Stimulated activated naive CD8-positive, alpha-beta T cell treated with anti-CD3 and anti-CD28 coated beads, Interleukin-15, amount 100 ng/mL, for 72 hours (primary cell): ENCODE measurements at places on chromosomes 2 and 18.

GRCh38 chr18:69400976-69401225, 213 bp downstream of the DOK6 start:
- DNase-seq: no peak

DNA sequence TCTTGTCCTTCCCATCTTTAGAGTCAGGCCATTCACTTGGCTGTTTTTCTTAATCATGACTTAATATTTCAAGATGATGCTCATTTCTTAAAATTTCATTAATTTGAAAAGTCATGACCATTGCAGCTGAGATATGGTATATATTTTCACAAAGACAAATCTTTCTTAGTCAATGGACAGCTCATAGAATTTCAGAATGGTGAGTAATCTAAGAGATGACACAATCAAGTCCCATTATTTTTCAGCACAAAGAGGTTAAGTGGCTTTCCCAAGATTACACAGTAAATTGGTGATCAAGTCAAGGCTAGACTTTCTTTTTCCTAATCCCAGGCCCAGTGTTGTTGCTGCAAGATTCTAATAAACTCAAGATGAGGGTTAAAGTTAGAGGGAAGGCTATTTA, 34.4 kb upstream of the NT5C1B start:
- no peak for DNase-seq

DNA sequence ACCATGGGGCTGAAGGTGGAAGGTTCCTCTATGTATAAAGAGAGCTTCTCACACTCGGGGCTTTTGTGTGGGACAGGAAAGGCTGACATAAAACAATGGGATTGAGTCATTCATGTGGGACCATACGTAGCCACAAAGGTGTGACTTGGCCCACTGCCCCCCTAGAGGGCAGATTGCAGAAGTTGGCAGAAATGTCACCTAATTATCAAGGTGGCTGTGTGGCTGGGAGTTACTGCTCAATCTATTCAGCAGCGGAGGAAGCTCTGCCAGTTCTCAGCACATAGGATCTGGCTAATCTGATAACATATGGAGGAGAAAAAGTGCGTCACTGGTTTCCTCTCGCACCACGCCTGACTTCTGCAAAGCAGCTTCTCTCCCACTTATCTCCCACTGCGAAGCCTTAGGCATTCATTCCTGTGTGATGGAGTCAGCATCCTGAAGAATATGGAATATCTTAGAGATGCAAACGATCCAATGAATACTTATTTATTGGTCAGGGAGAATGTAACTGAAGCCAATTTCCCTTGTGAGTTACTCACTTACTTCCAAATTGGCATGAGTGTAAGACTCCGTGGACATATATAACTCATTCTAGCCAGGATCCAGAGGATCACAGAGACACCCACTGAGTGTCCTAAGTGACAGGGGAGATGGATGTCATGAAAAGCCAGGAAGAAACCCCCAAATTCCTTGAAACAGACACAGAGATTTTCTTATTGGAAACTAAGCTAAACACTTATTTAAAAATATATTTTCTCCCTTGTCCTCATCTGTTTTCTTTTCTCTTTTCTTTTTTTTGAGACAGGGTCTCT, 344.8 kb downstream of the TGIF1 start:
- DNase-seq: no peak

DNA sequence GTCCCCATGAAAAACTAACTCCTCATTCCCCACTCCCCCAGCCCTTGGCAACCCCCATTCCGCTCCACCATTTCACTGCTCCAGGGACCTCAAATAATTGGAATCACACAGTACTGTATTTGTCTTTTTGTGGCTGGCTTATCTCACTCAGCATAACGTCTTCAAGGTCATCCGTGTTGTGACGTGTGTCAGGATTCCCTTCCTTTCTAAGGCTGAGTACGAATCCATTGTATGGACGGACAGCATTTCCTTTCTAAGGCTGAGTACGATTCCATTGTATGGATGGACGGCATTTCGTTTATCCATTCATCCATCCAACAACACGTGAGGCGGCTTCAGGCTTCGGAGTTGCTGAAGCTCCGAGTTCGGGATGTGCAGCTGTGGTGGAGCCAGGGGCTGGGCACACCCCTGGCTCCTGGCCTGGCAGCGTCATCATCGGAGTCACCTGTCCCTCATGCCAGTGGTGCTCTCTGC, 1.2 kb upstream of the ASB1 start:
- DNase-seq: no peak

- DNase-seq: no peak
Measured at GRCh38 chr2:133424876-133425275, 143.4 kb downstream of the NCKAP5 start.

GRCh38 chr2:191856111-191856876, 9.4 kb upstream of the CAVIN2 start:
- DNase-seq: no peak

GRCh38 chr2:23621616-23622015, 236.6 kb downstream of the KLHL29 start:
- no peak for DNase-seq

- DNase-seq: no peak
Measured at GRCh38 chr2:12265646-12266045, 451.1 kb upstream of the TRIB2 start.

DNA sequence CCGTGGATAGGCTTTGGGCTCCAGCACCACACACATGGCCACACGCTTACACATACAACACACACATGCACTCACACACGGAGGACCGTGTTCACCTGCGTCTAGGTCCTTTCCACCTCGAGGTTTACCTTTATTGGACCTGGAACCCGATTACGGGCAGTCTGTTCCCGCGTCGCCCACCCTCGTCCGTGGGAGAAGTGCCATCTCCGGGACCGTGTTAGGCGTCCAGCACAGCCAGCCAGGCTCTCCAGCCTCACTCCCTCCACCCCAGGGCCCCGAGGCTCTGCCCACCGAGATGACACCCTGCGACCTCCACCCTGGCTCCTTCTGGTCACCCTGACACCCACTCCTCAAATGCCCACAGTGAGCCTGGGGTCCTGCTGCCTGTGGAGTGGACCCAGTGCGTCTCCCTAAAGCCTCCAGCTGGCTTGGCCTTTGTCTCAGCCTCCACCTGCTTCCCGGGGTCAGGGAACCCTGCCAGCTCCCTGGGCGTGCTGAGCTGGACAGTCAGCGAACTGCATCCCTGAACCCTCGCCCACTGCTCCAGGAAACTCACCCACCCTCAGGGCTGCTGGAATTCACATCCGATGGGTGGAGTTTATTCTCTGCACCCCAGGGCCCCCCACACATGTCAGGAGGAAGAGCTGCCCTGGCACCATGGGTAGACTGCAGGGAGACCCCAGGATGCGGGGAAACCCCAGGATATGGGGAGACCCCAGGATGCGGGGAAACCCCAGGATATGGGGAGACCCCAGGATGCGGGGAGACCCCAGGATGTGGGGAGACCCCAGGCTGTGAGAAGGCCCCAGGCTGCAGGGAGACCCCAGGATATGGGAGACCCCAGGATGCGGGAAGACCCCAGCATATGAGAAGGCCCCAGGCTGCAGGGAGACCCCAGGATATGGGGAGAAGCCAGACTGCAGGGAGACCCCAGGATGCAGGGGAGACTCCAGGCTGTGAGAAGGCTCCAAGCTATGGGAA, 33.0 kb downstream of the ADI1 start:
- DNase-seq: no peak

GRCh38 chr18:58064406-58064998, 20.5 kb downstream of the NEDD4L start:
- DNase-seq: no peak

DNA sequence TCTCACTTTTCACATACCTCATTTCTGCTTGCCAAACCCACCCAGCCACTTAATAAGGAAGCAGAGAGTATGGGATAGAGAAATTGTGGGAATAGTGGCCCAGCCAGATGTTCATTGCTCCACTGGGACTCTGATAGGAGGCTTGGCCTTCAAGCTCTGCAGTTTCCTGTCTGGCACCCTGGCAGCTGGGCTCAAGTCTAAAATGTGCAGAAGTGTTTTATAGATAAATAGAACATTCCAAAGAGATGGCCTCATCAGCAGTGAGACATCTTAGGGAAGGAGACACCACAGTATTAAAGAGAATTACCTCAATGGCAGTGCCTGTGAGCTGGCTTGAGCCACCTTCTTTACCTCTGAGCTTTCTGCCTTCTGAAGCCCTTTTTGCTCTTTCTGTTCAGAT, 24.7 kb downstream of the COPS7B start:
- no peak for DNase-seq

- DNase-seq: no peak
Measured at GRCh38 chr2:11280713-11281112, 63.7 kb downstream of the ROCK2 start.

- DNase-seq: no peak
Measured at GRCh38 chr2:152723918-152724317, 5.5 kb downstream of the ARL6IP6 start.

DNA sequence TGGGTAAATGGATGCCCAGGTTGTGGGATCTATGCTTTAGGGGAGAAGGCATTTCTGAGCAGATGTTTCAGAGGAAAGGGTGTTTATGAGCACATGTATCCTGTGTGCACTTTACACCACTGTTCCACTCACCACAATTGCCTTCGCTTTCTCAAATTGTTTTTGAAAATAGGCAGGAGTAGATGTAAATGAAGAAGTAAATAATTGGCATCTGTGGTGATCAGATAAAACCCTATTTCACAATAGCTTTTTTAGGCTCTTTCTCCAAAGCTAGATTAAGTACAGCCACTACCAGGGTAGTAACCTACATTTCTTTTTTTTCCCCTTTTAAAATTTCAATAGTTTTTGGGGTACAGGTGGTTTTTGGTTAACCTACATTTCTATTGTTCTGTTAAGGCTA, 40.6 kb downstream of the TMEM178A start:
- no peak for DNase-seq

GRCh38 chr2:15674637-15675455, 83.2 kb downstream of the DDX1 start:
- no peak for DNase-seq

DNA sequence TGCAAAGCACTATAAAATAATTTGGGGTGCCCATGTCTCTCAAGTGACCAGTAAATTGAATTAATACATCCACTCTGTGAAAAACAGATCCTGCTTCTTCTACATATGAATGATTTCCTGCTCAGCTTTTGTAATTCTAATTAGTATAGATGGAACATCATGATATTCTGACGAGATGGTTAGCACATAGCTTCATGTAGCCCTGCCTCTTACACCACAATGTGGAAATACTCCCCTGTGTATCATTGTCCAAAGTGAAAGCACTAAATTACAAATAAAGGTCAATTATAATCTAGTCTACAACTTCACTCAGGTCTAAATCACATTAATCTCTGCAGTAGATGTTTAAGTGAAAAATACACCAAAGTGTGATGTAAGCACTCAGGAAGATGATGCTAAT, 32.9 kb upstream of the SYT4 start:
- DNase-seq: no peak

DNA sequence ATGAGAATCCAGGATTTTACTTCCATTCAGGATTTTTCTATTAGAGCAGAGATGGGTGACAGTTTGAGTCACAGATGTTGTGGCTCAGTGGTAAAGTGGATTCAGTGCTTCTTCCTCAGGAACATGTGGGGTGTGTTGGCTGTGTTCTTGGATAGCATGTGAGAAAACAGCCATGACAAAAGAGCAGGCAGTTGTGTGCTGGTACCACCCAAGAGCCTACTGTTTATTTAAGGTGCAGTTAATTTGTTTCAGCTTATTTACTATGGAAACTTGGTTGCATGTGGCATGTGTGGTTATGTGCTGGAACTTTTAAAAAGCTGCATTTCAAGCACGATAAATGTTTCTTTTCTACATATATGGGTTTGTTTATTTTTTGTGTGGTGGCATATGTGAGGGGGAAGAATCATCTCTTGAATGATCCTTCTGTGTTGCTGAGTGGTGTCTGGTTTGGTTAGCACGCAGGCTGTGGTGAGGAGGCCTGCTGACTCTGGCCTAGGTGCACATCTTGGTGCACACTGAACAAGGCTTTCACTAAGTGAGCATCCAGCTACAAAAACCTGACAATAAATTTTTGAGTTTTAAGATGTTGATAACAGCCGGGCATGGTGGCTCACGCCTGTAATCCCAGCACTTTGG, 67.3 kb downstream of the SPTBN1 start:
- DNase-seq: no peak

- DNase-seq: no peak
Measured at GRCh38 chr2:12694990-12695774, 21.6 kb upstream of the TRIB2 start.

- peak; percentile 57 for DNase-seq
Measured at GRCh38 chr2:70070542-70071268, 16.6 kb upstream of the PCBP1 start.

GRCh38 chr2:197339016-197339415, 28.4 kb upstream of the ANKRD44 start:
- no peak for DNase-seq

GRCh38 chr2:83168377-83168776, 1290.7 kb downstream of the SUCLG1 start:
- no peak for DNase-seq

- no peak for DNase-seq
Measured at GRCh38 chr2:43345391-43345813, 119.0 kb upstream of the ZFP36L2 start.

- no peak for DNase-seq
Measured at GRCh38 chr2:64599469-64599868, 54.2 kb downstream of the SERTAD2 start.

GRCh38 chr18:49731421-49731841, 81.9 kb downstream of the ACAA2 start:
- DNase-seq: no peak

GRCh38 chr2:235070063-235070706, 118.4 kb downstream of the SH3BP4 start:
- DNase-seq: no peak

GRCh38 chr2:163341426-163341825, 394.4 kb downstream of the FIGN start:
- no peak for DNase-seq

DNA sequence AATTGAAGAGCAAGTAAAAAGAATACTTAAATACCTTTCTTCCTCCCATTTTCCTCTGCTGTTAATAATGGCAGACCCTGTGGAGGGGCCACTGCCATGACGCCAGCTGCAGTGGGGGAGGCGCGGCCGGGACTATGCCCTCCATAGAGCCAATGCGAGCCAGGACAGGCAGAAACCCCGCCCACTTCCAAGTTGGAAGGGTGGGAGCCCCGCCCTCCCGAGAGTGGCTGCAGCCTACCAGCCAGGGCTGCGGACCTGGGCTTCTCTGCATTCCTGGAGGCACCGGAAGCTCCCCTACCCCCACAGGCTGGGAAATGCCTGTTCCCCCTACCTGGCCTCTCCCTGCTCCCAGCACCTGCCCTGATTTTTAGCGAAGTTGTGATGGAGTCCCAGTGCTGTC, 439.4 kb upstream of the CDH19 start:
- no peak for DNase-seq
